Thyroid gland (tissue), 4 donors: ENCODE measurements at places on chromosomes 12 and 14. TPM values are rescaled to one million over a fixed set of nuclear protein-coding genes. Genes with fewer than 3 reads are reported as not detected.

DNA sequence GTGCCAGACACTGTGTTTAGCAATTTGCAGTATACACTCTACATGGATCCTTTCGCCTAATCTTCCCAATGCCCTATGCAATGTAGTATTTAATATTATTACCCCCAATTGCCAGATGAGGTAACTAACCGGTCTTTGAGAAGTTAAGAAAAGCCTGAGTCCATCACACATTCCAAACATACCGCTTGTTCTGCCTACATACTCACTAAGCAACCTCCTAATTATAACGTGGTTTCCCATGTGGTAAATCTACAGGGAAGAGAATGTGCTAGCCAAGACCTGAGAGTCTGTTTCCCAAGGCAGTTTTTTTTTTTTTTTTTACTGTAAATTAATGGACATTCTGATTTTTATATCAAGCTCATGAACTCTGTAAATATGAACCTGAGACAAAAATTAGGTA, 37.2 kb downstream of the ATP2B1 start:
- no peaks in the 10 kb centered on the region for H3K4me1 ChIP-seq
- H3K27ac ChIP-seq: no peak overlapping the region
- no peaks in the 10 kb centered on the region for H3K27me3 ChIP-seq
- H3K36me3 ChIP-seq: no peaks in the 10 kb centered on the region
- DNase-seq: no peak

DNA sequence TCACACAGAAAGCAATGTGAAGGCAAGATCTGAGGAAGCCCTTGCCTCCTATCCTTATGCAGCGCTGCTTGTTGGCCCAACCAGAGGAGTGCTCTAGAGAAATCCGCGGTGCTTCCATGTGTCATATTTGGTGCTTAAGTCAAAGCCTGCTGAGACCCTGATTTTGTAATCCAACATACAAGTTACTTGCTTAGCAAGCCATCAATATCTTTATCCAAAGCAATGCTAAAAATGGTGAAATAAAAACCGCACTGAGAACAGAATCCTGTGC, 250.0 kb downstream of the MED13L start:
- no peak overlapping the region for H3K4me3 ChIP-seq
- peak; percentile 10 for DNase-seq
- H3K27me3 ChIP-seq: no peaks in the 10 kb centered on the region
- H3K4me1 ChIP-seq: peaks cover 8% of the 10 kb centered on the region
- no peak overlapping the region for H3K27ac ChIP-seq

The RNFT2 gene
- total RNA-seq: 4.7 TPM

DNA sequence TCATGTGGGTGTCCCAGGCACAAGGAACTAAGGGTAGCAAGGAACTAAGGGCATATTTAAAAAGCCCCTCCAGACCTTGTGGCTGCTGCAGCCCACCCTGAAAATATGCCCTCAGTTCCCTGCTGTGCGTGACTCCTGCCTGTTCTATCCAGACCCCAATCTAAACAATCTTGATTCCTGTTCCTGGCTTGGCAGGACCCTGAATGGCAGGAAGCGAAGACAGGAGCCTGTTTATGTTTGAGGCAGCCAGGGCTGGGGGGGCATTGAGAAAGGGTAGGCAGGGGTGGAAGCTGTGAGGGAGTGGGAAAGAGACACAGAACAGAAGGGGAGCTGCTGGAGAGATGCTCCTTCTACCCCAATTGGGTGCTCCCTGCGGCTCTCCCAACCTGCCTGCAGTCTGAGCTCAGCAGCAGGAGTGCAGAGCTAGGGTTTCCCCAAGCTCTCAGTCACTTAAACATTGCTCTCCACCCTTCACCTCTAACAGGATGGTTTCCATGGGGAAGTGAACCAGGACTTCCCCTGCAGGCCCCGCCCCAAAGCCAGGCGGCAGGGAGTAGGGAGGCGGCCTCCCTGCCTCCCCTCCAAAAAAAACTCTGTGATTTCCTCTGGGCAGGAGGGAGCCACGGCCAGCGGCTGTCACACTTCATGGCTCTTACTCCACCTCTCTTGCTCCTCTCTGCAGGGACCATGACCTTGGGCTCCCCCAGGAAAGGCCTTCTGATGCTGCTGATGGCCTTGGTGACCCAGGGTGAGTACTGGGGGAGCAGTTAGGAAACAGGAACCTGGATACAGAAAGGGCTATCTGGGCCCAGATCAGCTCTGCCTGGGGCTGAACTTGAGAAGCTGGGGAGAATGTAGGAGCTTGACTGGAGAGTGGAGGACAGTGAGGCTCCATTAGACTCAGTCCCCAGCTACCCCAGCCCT, 4.7 kb downstream of the ACVRL1 start:
- H3K4me1 ChIP-seq: peaks cover 41% of the 10 kb centered on the region
- H3K27me3 ChIP-seq: peaks cover 2% of the 10 kb centered on the region
- H3K27ac ChIP-seq: peak overlapping the region; percentile 63
- H3K36me3 ChIP-seq: peaks cover 3% of the 10 kb centered on the region

DNA sequence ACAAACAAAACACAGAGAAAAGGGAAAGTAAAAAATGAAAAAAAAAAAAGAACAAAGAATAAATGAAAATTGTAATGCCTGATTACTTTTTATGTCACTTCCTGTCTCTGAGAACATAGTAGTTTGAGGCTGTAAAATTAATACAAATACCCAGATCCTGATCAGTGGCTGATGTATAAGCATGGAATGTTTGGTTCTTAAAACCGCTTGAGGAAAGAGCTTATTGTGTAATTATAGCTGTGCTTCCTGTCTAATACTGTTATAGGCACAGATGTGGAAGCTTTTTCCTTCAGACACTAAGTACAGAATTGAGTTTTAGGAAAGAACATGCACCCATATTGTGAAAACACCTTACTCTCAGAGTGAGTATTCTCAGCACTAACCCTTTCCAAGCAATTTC, 86.9 kb downstream of the AVPR1A start:
- no peaks in the 10 kb centered on the region for H3K27me3 ChIP-seq
- H3K4me3 ChIP-seq: no peak overlapping the region
- no peaks in the 10 kb centered on the region for H3K4me1 ChIP-seq
- DNase-seq: no peak
- no peaks in the 10 kb centered on the region for H3K36me3 ChIP-seq
- H3K27ac ChIP-seq: no peak overlapping the region

DNA sequence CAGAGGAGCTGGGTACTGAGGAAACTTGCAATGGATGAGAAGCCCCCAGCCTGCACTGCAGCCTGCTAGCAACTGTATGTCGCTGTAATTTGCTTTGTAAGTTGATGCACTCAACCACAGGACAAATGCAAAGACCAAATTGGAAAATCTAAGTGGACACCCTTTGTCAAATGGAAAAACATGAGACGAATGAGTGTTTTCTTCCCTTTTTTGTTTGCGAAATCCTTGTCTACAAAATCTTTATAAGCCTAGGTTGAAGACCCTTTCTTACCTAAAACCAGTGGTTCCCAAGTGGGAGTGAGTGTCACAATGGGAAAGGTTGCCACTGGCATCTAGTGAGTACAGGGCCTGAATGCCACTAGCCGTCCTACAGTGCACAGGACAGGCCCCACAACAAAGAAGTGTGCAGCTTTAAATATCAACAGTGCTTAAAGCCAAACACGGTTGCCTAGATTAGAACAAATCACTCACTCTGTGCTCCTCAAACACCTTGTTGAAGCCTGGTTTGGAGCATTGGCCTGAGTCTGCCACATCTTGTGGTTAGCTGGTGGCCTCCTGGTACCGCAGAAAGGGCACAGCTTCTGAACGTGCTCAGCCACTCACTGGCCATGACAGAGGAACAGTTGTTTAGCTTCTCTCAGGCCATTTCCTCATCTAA, 7.6 kb upstream of the VASH1 start:
- H3K4me3 ChIP-seq: no peak overlapping the region
- H3K27ac ChIP-seq: no peak overlapping the region
- no peaks in the 10 kb centered on the region for H3K4me1 ChIP-seq
- DNase-seq: no peak
- no peaks in the 10 kb centered on the region for H3K36me3 ChIP-seq

DNA sequence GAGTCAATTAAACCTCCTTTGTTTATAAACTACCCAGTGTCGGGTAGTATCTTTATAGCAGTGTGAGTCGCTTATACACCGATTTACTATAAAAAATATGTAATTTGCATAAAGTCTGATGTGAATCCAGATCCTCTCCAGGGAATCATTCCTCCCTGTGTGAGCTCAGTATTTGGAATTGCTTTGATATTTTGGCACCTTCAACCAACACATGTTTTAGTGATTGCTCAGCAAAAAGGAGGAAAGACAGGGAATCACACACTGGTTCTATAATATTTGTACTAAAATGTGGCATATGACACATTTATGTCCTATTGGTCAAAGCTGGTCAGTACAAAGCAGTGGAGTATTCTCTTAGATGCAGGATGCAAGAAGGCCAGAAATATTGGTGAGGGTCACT, 703.9 kb upstream of the ATXN7L3B start:
- no peak overlapping the region for H3K27ac ChIP-seq
- no peaks in the 10 kb centered on the region for H3K36me3 ChIP-seq
- no peaks in the 10 kb centered on the region for H3K4me1 ChIP-seq
- DNase-seq: no peak

DNA sequence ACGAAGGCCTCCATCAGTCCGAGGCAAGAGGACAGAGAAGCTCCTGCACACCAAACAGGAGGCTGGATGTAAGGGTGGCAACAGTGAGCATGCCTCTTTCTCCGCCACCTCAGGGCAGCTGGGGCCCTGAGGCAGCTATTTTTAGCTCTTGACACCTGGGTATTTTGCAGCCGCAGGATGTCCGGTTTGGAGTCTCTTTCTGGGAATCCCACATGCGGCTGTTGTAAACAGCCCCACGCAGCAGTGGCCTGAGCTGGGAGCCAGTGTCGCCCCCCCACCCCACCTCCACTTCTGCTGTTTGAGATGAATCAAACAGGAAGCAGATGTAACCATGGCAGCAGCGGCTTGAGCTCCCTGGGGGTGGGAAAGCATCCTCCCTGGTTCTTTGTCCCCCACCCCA, 11.7 kb downstream of the HDAC7 start:
- H3K27me3 ChIP-seq: no peaks in the 10 kb centered on the region
- H3K36me3 ChIP-seq: no peaks in the 10 kb centered on the region
- peaks cover 88% of the 10 kb centered on the region for H3K4me1 ChIP-seq
- no peak overlapping the region for H3K27ac ChIP-seq

GRCh38 chr12:117853600-117853999, 115.2 kb downstream of the KSR2 start:
- H3K4me1 ChIP-seq: no peaks in the 10 kb centered on the region
- no peak for DNase-seq
- H3K27ac ChIP-seq: no peak overlapping the region
- no peaks in the 10 kb centered on the region for H3K36me3 ChIP-seq
- H3K27me3 ChIP-seq: no peaks in the 10 kb centered on the region

The KLHL33 gene
- 2.0 TPM for total RNA-seq

- no peak overlapping the region for H3K4me3 ChIP-seq
- DNase-seq: peak; percentile 31
- H3K36me3 ChIP-seq: no peaks in the 10 kb centered on the region
- no peaks in the 10 kb centered on the region for H3K27me3 ChIP-seq
- peak overlapping the region; percentile 54 for H3K27ac ChIP-seq
Measured at GRCh38 chr12:96514328-96514727, 25.0 kb downstream of the CFAP54 start.

- DNase-seq: no peak
- H3K27ac ChIP-seq: no peak within 1 kb of the TSS
- H3K4me1 ChIP-seq: no peaks in the 10 kb centered on the region
Measured at GRCh38 chr12:9932270-9932669, at the start of gene CLEC2A. Gene CLEC2A (minus strand): TSS chr12:9932370. CDS start chr12:9932329, 41 bp downstream.

- no peaks in the 10 kb centered on the region for H3K27me3 ChIP-seq
- H3K36me3 ChIP-seq: no peaks in the 10 kb centered on the region
- DNase-seq: no peak
Measured at GRCh38 chr14:50871914-50872732, at the start of gene ABHD12B. Gene ABHD12B (plus strand): TSS chr14:50872053. CDS start chr14:50872175, 122 bp downstream.

The C12orf50 gene
- 0.40 TPM for total RNA-seq

DNA sequence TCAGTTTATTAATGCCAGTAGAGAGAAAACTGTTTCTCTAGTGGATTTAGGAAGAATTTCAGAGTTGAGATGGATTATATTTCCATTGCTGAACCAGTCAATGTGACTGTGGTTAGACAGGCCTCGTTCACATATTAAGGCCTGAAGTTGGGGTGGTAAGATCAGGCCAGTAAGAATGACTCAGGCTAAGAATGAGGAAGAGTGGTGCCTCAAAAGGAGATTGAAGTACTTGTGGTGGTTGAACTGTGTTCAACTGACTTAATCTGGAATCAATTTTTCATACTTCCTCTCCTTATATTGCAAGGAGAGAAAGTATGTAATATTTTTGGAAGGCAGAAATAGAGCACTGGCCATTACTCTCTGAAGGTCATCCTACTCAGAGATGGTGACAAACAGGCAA, 37.8 kb upstream of the ATF7IP start:
- no peaks in the 10 kb centered on the region for H3K27me3 ChIP-seq
- H3K4me3 ChIP-seq: no peak overlapping the region
- H3K27ac ChIP-seq: no peak overlapping the region
- no peaks in the 10 kb centered on the region for H3K4me1 ChIP-seq
- H3K36me3 ChIP-seq: no peaks in the 10 kb centered on the region

The GPR135 gene
- 12.9 TPM for total RNA-seq

- no peaks in the 10 kb centered on the region for H3K27me3 ChIP-seq
- no peaks in the 10 kb centered on the region for H3K36me3 ChIP-seq
Measured at GRCh38 chr12:108620236-108620879, 13.3 kb downstream of the SELPLG start.

GRCh38 chr12:47280543-47281300, 201.0 kb upstream of the AMIGO2 start:
- peaks cover 16% of the 10 kb centered on the region for H3K4me1 ChIP-seq
- H3K4me3 ChIP-seq: no peak overlapping the region
- no peaks in the 10 kb centered on the region for H3K27me3 ChIP-seq

The BEST3 gene
- not detected for total RNA-seq

GRCh38 chr14:75252254-75252837, 26.3 kb upstream of the FOS start:
- no peak overlapping the region for H3K27ac ChIP-seq
- no peaks in the 10 kb centered on the region for H3K36me3 ChIP-seq
- peaks cover 19% of the 10 kb centered on the region for H3K4me1 ChIP-seq
- no peaks in the 10 kb centered on the region for H3K27me3 ChIP-seq
- no peak for DNase-seq

- peak; percentile 57 for DNase-seq
- H3K36me3 ChIP-seq: no peaks in the 10 kb centered on the region
- H3K27me3 ChIP-seq: no peaks in the 10 kb centered on the region
- peaks cover 10% of the 10 kb centered on the region for H3K4me1 ChIP-seq
Measured at GRCh38 chr12:11580125-11580751, 69.2 kb upstream of the ETV6 start.

The WNT1 gene
- not detected for total RNA-seq
